ENCODE measurements at places on chromosomes 16 and 17.

DNA sequence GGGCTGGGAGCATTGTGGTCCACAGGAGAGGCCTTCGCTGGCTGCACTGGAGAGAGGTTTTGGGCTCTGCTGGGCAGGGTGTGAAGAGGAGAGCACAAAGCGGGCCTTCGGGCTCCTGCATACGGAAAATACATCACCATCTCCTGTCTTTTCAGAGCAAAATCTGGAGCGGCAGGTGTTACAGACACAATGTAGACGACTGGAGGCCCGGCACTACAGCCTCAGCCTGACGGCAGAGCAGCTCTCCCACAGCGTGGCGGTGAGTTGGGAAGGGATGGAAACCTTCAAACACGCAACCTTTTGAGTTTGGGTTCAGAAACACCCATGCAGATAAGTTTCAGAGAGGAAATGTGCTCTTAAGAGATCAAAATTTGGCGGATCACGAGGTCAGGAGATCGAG lies 17.9 kb downstream of the GINS2 start:
- no peak for DNase-seq

- no peak for DNase-seq
Observed at GRCh38 chr16:10931977-10932632, 10.2 kb downstream of the DEXI start.

- no peak for DNase-seq
Observed at GRCh38 chr17:35084987-35085386, 21.5 kb upstream of the RFFL start.

DNA sequence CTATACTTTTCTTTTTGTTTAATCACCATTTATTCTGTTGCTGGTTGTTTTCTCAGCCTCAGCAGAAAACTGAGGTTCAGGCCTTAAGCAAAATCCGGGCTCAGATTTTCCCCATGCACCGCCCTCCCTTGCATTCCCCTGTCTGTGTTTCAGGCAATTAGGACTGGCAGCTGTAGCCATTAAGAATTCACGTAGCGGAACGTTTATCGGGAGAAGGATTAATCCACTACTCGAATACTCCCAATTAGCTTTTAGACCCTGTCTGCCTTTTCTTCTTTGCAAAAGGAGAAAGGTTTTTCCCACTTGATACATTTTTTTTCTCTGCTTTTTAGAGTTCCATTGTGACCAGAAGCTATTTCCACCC lies 173.1 kb downstream of the RPTOR start:
- no peak for DNase-seq

- DNase-seq, result no peak
Observed at GRCh38 chr16:48318630-48319029, 66.6 kb downstream of the SIAH1 start.

DNA sequence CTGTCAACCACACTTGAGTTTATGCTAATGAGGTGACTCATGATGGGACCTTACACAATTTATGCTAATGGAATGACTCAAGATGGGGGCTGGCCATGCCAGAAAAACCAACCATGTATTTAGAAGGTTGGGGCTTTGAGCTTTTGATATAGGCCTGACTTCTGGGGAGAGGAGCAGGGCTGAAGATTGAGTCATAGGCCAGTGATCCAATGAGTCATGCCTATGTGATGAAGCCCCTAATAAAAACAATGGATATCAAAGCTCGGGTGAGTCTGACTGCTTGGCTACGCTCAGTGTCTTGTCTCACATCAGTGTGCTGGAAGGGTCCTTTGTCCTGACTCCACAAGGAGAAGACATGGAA lies 7.3 kb downstream of the MFSD6L start:
- no peak for DNase-seq

Data from Right ventricle myocardium inferior (tissue), 1 donor.